ENCODE measurements at places on chromosomes 5 and 9.

- DNase-seq = no peak
Observed at GRCh38 chr5:172459783-172460165, 5.4 kb upstream of the SH3PXD2B start.

DNA sequence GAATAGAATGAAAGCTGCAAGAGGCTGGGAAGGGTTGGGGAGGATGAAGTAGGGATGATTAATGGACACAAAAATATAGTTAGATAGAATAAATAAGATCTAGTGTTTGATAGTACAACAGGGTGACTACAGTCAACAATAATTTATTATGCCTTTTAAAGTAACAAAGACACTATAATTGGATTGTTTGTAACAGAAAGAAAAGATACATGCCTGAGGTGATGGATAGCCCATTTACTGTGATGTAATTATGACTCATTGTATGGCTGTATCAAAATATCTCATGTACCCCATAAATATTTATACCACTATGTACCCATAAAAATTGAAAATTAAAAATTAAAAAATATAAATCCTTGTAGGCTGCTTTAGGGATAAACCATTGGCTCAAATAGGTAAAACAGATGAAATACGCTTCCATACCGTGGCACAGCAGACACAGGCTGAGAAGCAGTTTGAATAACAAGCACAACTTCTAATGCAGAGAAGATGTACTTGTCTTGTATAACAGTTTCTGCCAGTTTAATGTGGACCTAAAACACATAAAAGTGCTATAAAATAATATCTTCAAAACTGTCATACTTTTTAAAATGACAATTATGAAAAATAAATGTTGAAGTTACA, 34.9 kb downstream of the APBA1 start:
- no peak for DNase-seq

DNA sequence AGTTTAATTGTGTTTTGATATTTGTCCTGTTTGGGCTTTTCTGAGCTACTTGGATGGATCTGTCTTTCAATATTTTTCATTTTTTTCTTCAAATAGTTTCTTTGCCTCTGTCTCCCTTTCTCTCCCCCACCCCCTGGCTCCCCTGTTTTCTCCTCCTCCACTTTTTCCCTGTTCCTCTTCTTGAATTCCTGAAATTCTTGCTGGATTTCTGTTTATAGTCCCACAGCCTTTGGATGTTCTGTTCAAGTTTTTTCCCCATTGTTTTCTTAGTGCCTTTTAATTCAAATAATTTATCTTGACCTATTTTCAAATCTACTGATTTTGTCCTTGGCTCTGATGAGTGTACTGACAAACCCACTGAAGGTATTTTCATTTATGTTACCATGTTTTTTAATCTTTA, 113.0 kb downstream of the VPS13A start:
- no peak for DNase-seq

- no peak for DNase-seq
Observed at GRCh38 chr9:761176-761792, 80.2 kb upstream of the DMRT1 start.

GRCh38 chr9:20760246-20760891, 76.3 kb downstream of the FOCAD start:
- DNase-seq = no peak

- DNase-seq = peak; percentile 85
Observed at GRCh38 chr5:34656001-34656699, at the start of gene RAI14. Gene RAI14, plus strand, starts transcription at chr5:34656328. Its CDS starts 30,592 bp downstream, at chr5:34686920.

GRCh38 chr9:133569891-133570690, 35.6 kb downstream of the ADAMTSL2 start:
- DNase-seq = no peak

DNA sequence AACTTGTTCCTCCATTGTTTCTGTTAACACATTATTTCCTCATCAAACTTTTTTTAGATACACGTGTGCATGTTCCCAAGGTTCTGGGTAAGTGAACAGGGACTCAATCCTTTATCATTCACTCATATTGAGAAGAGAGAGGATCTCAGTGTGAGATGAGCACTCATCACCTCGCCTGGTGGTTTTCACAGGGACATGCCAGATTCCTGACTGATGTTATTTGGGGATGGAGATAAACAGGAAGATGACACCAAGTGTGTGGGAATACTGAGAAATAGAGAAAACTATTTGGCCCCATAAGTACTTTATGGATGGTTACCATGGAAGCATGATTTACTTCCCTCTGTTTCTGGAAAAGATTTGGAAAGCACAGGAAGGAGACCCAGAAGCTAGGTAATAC, 533.3 kb upstream of the DMAC1 start:
- DNase-seq = no peak

DNA sequence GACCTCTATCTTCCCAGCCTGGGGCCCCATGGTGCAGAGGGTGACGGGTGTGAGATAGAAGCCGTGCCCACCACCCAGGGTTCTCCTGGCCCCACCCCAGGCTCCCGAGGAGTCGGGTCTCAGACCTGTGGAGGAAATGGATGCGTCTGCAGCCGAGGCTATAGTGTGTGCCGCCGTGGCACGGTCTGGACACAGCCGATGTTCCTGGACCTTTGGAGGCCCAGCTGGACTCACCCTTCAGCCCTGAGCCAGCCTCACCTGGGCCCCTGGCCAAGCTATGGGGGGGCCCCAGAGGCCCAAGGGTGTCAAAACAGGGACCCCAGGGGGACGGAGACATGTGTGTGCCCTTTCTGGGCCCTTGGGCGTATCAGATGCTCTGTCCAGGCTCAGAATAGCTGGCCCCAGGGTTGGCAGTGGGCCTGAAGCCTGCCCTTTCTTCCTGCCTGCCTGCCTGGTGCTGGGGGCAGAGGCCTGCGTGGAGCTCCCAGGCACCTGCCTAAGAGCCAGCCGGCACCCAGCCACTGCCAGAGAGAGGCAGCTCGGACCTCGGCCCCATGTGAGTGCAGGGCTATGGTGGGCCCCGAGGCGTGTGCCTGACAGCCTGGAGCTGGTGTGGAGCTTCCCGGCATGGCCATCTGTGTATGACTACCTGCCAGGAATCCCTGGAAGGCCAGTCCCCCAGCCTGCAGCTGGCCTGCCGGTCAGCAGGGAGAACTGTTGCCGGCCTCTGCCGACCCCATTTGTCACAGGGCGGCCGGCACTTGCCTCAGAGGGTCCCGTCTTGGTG, 41.8 kb downstream of the KCNT1 start:
- DNase-seq = no peak

DNA sequence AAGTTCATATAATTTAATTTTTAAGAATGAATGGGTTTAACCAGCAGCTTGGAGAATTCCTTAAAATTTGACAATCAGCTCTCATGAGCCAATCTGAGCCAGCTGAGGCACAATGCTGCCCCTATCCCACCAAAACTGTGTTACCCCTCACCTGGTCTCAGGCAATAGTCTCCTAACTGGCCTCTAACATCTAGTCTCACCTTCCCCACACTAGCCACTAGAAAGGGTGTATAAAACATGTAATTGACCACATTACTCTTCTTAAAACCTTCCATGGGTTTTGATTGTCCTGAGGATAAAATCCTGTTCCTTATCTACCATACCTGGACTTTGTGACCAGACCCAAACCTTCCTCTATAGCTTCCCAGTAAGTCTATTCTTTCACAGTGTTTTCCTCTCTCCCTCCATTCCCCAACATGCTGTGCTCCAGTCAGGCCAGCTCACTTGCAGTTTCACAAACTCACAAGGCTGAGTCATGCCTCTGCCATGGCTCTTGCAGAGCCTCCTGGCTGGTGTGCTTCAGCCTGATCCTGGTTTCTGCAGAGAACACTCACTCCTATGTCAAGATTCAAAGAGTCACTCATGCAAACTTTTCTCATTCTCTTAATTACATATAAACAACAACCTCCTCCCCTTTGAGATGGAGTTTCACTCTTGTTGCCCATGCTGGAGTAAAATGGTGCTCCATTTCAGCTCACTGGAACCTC, 16.0 kb upstream of the ZCCHC7 start:
- DNase-seq = no peak

DNA sequence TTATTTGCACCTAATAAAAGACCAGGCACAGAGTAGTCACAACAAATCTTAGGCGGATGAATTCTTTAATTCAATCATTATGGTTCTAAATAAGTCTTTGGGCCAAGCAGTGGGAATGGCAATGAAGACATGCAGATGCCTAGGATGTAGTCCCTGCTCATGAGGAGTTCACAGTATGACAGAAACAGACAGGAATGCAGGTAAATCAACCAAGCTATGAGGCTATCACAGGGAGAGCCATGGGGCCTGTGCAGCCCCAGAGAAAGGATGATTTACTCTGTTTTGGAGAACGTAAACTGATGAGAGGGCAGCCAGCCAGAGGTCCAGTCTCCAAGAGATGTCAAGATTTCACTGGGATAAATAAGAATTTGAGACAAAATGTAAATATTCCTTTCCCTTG, 129.4 kb downstream of the TRIM32 start:
- no peak for DNase-seq

GRCh38 chr9:110047955-110048402, 160.0 kb downstream of the C9orf152 start:
- peak; percentile 52 for DNase-seq

DNA sequence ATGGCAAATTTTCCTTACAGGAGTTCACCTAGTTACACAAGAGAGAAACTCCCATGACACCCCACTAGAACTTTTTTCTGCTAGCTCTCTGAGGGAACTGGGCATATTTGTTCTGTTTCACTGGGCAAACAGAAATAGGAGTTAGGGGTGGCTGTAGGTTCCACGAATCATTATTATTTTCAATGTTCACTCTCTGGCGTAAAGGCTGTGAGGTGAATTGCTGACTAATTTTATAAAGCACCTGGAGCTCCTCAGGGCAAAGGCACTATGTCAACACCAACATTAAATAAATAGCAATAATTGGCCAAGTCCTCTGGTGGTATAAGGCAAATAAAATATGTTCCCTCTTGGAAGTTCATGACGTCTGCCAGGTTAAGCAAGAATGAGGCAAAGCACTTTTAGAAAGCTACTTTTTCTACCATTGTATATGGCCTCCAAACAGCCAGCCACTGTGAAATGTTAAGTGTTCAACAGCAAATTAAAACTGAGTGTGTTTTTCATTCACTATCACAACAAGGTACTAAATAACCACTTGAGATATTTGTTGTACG, 344.6 kb downstream of the PDE4D start:
- no peak for DNase-seq

GRCh38 chr9:120394058-120394669, 185.8 kb downstream of the CDK5RAP2 start:
- no peak for DNase-seq

- peak; percentile 35 for DNase-seq
Observed at GRCh38 chr9:35688558-35689541, 875 bp downstream of the TPM2 start.

DNA sequence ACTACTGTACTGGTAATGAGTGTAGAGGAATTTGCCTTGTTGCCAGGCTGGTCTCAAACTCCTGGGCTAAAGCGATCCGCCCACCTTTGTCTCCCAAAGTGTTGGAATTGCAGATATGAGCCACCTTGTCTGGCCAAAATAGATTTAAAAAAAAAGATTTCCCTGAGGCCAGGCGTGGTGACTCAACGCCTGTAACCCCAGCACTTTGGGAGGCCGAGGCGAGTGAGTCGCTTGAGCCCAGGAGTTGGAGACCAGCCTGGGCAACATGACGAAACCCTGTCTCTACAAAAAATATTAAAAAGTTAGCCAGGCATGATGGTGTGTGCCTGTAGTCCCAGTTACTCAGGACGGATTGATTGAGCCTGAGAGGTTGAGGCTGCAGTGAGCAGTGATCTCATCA, 62.5 kb downstream of the IPO11 start:
- no peak for DNase-seq

- DNase-seq = no peak
Observed at GRCh38 chr9:93008457-93008856, 50.0 kb upstream of the SUSD3 start.

DNA sequence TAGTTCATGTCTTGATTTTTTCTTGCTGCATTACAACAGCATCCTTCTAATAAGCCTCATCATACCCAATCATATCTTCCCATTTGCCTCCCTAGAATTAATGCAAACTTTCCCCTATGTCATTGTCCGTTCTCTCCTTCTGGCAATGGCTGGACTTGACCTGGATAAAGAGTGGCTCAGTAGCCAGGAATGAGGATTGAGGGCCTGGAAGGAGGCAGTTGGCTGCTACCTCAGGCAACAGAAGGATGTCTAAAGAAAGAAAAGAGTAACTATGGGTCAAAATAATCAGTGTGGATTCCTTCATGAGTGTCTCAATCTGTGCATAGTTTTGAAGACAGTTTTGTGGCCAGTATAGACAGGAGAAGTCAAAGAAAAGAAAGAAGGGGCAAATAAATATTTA, 209.6 kb downstream of the TRPM3 start:
- DNase-seq = no peak

DNA sequence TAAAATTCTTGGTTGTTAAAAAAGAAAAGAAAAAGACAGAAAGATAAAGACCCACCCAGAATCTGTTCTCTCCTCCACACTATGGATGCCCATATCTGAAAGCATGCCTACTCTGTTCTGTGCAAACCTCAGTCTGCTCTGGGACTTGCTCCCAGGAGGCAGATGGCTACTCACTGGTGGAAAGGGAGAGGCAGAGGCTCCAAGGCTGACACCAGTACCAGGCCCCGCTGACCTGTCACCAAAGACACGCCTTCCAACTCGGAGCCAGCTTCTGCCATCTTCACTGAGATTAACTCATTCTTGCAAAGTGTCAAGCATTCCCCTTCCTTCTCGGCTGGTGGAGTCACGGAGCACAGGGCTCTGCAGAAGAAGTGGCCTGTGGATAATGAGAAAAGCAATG, 21.6 kb downstream of the SH3TC2 start:
- DNase-seq = no peak

DNA sequence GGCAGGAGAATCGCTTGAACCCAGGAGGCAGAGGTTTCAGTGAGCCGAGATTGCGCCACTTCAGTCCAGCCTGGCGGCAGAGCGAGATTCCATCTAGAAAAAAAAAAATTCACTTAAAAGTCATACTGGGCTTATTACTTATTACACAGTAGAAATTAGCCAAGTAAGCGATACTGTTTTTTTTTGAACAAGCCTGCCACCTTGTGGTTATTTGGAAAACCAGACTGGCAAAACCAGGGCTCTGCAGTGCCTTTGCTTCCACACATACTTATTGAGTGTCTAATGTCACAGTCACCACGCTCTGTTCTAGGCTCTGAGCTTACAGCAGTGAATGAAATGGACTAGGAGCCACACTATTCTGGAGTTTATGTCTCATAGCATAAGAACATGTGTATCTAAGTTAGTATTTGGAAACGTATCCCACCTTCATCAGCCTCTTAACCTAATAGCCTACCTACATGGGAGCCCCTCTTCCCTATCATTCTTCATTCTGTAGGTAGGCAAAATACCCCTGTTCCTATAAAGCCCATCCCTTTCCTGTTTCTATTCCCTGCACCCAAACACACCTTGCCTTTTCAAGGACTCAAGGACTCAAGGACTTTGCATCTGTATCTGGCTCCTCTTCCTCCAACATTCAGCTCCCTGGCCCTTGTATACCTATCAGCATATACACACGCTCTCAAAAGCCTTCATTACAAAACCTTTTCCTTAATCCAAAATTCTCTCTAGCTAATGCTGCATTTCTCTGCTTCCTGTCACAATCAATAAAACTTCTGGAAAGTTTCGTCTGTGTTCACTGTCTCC, 13.9 kb upstream of the BASP1 start:
- DNase-seq = peak; percentile 28
